ENCODE measurements at places on chromosomes 6 and 20.
A peak's percentile ranks its signal among the peaks of the same experiment; 100 is the strongest.

DNA sequence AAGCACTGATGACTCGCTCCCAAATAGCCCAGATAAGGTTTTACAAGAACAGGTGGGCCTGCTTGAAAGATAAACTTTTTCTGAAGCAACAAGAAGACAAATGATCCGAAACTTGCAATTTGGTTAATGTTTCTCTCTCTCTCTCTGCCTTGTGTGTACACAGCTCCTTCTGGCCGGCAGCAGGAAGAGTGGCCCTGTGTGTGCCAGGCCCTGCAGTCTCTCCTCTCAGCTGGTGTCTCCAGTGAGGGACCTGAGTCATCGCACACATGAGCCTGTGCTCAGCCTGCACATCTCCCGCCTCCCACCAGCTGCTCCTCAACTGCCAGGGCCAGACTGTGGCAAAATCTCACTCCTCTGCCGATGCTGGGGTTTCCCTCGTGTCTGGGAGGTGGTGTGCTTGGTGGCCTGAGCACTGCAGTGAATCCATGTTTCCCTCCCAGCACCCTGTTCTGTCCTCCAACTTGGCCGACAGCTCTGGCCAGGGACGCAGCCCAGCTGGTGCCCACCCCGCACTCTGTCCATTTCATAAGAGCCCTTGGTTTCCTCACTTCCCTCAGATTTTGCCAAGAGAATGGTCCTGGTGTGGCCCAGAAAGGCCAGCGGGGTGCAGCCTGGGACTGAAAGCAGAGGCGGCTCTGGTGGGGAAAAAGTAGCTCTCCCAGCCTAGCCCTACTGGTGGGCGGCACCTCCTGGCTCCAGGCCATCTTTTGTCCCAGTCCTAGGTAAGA is 49.4 kb downstream of the ERMARD start:
- peak; percentile 66 for DNase-seq

DNA sequence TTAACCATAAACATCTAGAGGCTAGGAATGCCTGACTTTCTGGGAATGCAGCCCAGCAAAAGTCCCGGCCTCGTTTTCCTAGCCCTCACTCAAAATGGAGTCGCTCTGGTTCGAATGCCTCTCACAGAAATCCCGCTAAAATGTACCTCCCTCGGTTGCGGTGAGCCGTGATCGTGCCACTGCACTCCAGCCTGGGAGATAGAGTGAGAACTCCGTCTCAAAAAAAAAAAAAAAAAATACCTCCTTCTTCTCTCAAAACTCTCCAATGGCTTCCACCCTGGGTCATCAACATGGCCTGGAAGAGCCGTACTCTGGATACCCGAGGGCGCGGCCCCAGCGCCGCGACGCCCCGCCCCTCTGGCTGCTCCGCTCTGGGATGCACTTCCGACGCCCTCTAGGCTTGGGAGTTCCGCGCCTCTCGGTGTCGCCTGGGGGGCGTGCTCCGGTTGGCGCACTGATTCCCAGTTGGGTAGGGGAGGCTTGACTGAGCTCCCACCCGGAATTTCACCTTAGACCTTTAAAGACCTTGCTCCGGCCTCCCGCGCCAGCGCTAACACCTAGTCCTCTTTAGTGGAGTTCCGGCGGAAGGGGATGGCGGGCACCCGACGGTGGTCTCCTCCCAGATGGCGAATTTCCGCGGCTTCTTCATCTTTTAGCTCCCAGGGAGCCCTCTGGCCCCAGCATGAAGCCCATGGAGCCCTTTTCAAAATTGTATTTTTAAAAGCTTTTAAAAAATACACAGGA is 12.3 kb downstream of the HMGN4 start:
- peak; percentile 55 for DNase-seq

- no peak for DNase-seq
These were observed 76.0 kb downstream of the UNC5CL start for GRCh38 chr6:40963019-40963418.

DNA sequence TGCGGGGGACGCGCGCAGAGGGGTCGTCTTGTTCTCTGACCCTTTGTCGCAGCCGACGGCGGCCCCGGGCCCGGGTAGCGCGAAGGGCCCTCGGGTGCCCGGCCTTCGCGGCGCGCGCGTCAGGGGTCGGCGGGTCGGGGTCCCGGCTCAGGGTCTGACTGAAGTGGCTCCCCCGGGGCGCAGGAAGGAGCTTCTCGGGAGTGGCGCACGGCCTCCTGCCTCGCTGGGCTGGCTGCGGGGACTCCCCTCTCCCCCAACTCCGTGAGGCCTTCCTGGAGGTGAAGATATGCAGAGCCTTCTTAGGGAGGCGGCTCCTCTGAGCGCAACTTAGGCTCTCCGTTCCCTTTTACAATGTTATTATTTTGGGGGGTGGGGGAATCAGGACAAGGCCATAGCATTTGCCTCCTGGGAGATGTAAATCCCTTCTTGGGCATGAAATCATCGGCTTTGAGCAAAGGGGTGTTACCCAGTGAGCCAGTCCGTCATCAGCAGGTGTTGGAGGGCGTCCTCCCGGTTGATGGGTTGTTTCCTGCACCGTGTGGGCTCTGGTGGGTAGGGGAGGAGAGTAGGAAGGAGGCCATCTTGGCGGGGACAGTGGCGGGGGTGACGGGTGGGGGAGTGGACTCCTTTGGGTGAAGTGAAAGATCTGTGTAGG is 523 bp downstream of the CDS2 start:
- peak; percentile 42 for DNase-seq

- DNase-seq, result no peak
These were observed 551.3 kb upstream of the CDH4 start for GRCh38 chr20:60700728-60701127.

DNA sequence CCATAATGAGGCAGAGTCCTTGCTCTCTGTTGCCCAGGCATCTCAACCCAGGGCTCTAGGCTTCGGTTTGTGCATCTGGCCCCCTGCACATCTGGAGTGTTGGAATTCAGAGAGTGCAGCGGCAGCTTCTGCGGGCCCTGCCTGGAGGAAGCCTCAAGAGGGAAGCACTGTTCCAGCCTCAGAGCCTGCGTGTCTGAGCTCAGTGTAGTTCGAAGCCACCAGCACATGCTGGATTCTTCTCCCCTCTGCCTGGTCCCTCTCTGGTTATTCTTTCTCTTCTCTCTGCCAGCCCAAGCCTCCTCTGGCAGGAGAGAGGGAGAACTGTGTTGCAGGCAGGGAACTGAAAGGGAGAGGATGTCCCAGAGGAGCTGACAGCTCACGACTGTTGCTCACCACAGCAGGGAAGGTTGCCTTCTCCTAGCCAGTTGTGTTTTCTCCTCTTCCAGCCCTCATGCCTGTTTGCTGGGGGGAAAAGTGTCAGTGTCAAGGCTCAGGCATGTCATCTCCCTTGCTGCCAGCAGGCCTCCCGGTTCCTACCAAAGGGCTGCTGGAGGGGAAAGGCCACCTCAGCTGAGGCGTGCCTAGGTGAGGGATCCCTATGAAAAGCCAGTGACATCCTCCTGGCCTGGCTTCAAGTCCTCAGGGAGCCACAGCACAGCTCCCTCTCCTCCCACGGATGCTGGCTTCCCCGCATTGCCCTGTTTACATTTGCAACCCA is 126.0 kb upstream of the LRFN2 start:
- DNase-seq, result peak; percentile 36

DNA sequence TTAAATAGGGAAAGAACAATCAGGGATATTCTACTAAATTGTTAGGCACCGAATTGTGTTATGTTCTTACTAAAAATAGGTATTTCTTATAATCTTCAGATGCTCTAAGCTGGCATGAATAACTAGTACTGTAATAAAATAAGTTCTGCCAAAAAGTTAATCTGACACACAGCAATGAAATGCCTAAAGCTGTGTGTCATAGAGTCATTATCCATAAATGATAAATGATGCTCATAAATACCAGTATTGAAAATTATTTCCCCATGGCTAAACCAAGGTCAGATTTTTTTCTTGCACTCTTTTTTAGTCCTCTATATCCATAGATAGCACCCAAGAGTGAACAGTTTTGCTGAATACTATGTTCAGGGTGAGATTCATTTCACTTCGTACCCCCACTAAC is 11.7 kb upstream of the PRIM2 start:
- DNase-seq, result peak; percentile 75

Data from EH (cell line).